Adipocyte (in vitro differentiated cells): ENCODE measurements at places on chromosomes 5 and 9.

- no peak for DNase-seq
Measured at GRCh38 chr5:157283434-157283833, 17.5 kb downstream of the CYFIP2 start.

DNA sequence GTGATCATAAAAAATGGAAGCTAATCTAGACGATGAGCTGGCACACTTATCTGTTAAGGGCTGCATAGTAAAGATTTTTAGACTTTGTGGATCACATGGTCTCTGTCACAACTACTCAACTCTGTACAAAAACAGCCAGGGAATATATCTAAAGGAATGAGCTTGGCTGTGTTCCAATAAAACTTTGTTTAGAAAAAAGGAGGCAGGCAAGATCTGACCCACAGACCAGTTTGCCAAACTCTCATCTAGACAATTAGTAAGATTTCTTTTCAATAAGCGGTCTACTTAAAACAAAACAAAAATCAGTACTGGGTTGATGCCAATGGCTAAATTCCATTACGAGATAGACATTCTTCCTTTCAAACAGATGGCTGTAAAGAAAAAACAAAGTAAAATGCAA is 53.0 kb upstream of the RETREG1 start:
- peak; percentile 94 for DNase-seq

- no peak for DNase-seq
Measured at GRCh38 chr5:123830575-123830974, 318.6 kb downstream of the CSNK1G3 start.

- no peak for DNase-seq
Measured at GRCh38 chr9:82729991-82730589, 332.9 kb downstream of the RASEF start.

DNA sequence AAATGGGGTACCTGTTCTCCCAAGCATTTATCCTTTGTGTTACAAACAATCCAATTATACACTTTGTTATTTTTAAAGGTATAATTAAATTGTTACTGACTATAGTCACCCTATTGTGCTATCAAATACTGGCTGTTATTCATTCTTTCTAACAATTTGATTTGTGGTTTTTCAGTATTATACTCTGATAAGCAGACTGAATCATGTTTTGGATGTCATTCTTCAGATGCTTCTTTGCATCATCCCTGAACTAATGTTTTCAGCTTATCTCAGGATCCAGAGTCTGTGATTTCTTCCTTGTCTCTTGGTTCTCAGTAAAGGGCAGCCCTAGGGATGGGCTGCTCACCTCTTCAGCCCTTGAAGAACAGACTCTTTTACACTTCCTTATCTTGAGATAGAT is 177.8 kb upstream of the SGCD start:
- DNase-seq = peak; percentile 14

DNA sequence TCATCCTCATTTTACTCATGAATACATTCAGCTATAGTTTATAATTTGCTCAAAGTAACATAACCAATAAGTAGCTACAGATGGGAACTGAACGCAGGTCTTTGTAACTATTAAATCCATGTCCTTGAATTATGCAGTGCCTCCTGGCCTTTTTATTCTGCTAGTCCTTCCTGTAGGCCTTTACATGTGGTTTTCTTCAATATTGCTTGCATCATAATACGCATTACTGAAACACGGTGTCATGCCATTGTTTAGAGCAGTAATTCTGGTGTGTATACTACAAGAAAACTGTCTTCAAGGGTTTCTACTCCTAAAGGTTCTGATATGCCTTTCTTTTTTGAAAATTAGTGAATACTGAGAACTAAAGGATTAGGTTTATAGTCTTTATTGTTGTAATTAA is 20.7 kb downstream of the CWC27 start:
- peak; percentile 44 for DNase-seq

DNA sequence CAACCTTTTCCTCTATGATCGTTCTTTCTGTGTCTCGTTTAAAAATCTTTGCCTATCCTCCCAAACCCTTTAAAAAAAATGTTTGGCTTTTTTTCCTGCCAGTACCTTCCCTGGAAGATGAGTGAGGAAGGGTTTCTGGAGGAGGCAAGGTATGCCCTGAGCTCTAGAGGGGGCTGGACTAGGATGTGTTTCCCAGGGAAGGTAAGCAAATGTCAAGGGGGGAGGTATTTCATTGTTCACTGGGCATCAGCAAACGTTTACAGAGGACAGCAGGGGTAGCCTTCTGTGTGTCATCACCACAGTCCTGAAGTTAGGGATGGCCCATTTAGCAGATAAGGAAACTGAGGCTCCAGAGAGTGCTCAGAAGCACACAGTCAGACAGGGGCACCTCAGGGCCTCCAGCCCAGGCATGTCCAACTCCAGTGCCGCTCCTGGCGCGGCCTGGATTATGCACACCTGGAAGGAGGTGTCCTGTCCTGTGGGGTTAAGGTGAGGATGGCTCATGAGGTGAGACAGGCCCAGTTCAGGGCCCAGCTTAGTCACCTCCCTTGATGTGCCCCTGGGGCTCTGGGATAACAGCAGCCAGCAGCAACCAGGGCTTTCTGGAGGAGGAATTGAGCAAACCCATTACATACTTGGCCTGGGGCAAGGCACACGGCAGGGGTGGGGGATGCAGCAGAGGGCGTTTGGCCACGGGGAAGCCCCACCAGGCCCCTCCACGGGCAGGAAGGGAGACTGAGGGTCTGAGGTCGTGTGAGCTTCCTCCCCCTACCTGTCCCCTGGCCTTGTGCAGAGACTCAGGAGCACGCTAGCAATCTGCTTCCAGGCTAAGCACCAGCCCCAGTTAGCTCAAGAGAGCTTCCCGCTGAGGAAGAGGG is 100.3 kb upstream of the LMX1B start:
- DNase-seq = no peak

DNA sequence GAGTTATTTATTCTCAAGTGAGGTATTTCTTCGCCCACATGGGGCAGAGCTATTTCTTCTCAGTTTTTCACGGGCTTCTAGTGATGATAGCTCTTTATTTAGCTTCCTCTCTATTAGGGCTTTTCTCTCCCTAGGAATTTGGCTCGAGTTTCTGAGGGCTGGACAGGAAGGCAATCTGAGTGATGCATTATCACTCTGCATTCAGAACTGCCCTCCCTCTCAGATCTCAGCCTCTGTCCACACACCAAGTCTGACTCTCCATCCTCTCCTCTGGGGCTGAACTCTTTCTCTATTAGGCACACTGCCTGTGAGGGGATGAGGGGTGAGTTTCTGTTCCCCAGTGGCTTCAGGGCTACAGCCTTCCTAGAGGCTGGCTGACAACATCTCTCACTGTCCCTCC is 14.9 kb upstream of the SCAMP1 start:
- DNase-seq = peak; percentile 11

GRCh38 chr5:34998058-34998789 is 49.5 kb downstream of the AGXT2 start:
- DNase-seq = peak; percentile 8

GRCh38 chr9:84600739-84601138 is 68.8 kb upstream of the NTRK2 start:
- DNase-seq = no peak

DNA sequence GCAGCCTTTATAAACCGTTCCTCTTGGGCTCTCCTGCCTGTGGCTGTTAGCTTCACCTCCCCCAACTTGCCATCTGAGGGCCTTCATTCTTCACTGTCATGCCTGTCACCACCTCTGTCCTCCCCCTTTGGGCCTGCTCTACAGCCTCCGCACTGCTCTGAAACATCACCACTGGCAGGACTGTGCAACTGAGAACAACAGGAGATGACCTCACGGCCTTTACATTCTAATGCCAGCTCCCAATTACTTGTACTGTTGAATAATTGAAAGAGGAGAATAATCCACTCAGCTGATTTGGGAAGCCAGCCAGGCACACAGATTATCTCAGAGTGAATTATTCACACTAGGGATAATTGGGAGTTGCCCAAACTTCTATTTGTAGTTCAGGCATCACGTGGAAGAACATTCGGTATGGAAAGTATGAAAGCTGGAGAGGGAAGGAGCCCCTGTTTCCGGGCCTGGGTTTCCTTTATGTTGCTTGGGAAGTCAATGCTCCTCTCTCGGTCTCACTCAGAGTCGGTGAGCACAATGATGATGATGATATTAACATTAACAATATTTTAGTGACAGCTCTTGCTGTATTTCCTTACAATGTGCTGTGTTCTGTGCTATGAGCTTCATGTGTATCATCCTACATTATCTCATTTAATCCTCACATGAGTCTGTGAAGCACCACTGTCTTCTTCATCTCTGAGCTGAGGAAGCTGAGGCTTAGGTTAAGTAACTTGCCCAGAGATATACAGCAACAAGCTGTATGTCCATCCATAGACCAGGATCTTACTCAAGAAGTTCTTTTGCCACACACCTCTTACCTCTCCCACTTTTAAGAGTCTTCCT is 99.3 kb upstream of the LRRTM2 start:
- no peak for DNase-seq

DNA sequence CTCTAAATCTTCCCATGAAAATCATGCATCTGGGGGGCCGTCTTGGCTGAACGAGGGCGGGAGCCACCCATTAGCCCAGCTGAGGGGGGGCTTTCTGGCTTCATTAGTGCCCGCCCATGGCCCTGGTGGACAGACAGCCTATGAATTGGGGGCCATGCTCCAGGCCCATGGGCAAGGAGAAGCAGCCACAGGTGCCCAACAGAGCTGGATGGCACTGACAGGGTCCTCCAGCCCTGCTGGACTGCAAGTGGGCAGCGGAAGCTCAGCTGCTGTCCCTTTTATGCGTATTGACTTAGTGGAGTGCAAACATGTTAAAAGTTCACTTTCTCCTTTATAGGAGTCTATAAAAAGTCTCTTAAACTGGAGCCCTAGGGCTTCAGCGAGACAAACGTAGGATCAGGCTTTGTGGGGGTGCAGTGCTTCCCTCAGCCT is 75.3 kb downstream of the MACROH2A1 start:
- DNase-seq = no peak

DNA sequence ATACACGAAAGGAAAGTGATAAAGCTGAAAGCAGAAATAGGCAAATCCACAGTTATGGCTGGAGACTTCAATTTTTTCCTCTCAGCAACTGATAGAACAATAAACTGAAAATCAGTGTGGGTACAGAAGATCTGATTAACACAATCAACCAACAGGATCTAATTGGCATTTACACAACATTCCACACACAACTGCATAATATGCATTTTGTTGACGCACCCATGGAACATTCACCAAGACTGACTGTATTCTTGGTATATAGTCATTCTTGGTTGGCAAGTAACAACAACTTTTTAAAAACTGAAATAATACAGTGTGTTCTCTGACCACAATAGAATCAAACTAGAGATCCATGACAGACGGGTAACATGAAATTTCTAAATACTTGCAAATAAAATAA is 218.7 kb upstream of the S1PR3 start:
- DNase-seq = no peak

- DNase-seq = no peak
Measured at GRCh38 chr9:118624608-118625007, 744.6 kb downstream of the BRINP1 start.

- DNase-seq = no peak
Measured at GRCh38 chr9:20538956-20539355, 83.3 kb downstream of the MLLT3 start.

GRCh38 chr5:168914491-168914890 is 335.3 kb upstream of the PANK3 start:
- DNase-seq = no peak

DNA sequence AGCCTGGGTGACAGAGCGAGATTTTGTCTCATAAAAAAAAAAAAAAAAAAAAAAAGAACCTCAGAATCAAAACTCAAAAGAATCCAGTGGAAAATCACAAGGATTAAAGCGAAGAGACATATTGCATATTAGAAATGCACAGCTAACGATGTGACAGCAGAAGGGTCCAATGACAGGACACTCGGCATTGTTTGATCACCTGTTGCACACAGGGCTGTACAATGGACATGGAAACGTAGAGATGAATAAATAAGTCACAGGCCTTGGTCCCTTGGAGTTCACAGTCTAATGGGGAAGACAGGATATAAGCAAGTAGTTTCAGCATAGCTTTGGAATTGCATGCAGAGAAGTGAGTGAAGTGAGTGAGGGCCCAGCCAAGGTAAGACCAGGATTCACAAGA is 25.9 kb upstream of the PIK3R1 start:
- DNase-seq = no peak

- no peak for DNase-seq
Measured at GRCh38 chr9:96087669-96088299, 212.3 kb downstream of the ERCC6L2 start.

GRCh38 chr9:35490155-35490909 is 421 bp downstream of the RUSC2 start:
- no peak for DNase-seq

GRCh38 chr9:86975036-86975435 is 27.7 kb upstream of the GAS1 start:
- peak; percentile 65 for DNase-seq

- peak; percentile 76 for DNase-seq
Measured at GRCh38 chr5:60959156-60959555, 14.2 kb downstream of the NDUFAF2 start.

GRCh38 chr5:137389042-137389441 is 110.1 kb downstream of the SPOCK1 start:
- no peak for DNase-seq

DNA sequence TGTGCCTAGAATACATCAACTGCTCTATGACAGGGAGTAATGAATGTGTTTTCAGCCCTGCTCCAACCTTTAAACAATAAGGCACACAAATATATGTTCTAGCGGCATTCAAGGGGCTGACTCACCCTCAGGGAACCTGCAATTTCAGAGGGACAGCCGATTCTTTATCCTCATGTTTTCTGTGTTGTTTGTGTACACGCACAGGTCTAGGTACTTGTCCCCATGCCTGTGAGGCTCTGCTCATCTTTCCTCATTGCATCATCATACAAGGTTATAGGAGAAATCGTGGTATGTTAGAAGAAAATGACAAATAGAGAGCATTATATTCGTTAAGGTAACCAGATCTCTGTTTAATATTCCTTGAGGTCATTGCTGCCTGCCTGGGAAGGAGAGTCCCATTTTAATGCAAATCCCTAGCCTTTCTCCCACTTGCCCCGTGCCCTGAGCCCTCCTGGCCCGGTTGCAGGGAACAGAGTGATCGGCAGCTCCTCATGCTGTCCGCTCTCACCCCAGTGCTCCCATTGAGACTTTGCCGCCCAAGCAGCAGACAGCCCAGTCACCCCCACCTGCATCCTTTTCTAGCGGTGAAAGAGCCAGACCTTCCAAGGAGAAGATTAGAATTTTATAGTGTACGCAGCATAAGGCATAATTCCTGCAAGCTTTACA is 14.6 kb downstream of the MAP1B start:
- DNase-seq = no peak

DNA sequence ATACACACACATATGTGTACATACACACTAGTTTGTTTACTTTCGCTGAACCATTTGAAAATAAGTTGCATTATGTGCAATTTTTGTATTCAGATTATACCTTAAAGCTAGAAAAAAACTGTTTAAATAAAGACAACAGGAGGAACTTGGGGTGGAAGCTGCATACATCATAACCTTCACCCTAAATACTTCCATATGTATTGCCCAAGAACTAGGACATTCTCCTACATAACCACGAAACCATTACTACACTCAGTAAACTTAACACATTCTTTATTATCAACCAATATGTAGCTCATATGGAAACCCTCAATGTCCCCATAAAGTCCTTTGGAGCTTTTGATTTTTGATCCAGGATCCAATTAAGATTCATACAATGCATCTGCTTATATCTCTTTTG is 83.3 kb downstream of the GIN1 start:
- peak; percentile 17 for DNase-seq

GRCh38 chr5:6236858-6237481 is 141.4 kb downstream of the MED10 start:
- DNase-seq = no peak
